Hematopoietic multipotent progenitor cell treated with erythropoietin and hydrocortisone succinate and interleukin-3 and kit ligand, for 17 days (in vitro differentiated cells): ENCODE measurements at places on chromosomes 5 and 9.

- DNase-seq, result no peak
These were observed 53.9 kb upstream of the TUT7 start for GRCh38 chr9:86408121-86408520.

DNA sequence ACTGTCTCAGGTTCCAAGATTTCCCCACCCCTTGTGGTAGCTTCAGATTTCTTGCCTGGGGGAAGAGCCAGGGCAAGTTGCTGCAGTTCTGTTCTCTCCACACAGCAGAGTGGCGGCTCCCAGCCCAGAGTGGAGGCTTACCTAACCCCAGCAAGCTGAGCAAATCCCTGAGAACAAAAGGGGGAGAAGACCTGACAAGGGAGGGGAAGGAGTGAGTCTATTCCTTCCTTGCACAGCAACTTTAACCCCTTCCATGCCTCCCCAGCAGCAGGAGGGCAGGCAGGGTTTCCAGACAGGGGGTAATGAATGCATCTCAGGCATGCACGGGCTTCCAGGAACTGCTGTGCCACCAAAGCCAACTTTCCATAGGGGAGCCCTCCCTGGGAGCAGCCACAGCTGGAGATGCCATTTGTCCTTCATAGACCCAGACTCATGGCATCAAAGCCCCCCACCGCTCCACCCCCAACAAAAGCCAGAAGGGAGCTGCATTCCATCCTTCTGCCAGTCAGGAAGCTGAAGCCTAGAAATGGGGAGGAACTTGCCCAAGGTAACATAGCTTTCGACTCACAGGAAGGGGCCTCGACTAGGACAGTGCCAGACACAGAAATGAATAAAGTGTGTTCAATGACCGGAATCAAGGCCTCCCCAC lies 28.8 kb upstream of the FAT2 start:
- no peak for DNase-seq

- no peak for DNase-seq
These were observed 102.6 kb downstream of the PDZD2 start for GRCh38 chr5:31741496-31741895.

DNA sequence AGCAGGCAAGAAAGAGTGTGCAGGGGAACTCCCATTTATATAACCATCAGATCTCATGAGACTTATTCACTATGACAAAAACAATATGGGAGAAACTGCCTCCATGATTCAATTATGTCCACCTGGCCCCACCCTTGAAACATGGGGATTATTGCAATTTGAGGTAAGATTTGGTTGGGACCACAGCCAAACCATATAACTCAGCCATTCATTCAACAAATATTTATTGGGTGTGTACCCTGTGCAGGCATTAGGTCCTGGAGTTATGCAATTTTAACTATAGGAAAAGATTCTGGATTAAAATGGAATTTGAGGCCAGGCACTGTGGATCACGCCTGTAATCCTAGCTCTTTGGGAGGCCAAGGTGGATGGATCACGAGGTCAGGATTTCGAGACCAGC lies 124.2 kb upstream of the GAS1 start:
- no peak for DNase-seq

DNA sequence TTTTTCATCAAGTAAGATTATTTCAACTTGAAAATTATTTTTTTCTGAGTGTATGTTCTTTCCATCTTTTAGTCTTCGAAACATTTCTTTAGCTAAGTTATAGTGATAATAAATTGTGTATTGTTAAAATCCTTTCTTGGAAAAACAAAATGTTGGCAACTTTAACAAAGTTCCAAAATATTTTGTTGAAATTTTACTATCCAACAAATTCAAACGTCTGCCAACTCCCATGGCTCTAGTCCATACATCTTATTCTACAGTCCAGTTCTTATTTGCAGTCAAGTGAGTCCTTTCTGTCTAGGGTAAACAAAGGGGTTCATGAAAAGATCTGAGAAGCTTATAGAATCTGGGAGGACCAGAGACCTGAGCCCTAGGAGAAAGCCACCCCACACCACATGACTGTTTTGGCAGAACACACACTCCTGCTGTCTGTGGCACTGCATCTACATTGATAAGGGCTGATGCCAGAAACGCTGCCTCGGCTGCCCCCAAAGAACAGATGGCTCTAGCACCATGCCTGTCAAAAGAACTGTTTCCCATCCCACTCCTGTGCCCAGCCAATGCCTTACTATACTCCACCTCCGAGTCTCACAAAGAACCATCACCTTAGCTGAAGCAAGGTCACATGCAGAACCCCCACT lies 47.5 kb downstream of the FEM1C start:
- peak; percentile 51 for DNase-seq

- DNase-seq, result no peak
These were observed 141.5 kb downstream of the RMI1 start for GRCh38 chr9:84121991-84122523.

- DNase-seq, result no peak
These were observed 4.6 kb downstream of the SLC35A4 start for GRCh38 chr5:140569197-140569596.

DNA sequence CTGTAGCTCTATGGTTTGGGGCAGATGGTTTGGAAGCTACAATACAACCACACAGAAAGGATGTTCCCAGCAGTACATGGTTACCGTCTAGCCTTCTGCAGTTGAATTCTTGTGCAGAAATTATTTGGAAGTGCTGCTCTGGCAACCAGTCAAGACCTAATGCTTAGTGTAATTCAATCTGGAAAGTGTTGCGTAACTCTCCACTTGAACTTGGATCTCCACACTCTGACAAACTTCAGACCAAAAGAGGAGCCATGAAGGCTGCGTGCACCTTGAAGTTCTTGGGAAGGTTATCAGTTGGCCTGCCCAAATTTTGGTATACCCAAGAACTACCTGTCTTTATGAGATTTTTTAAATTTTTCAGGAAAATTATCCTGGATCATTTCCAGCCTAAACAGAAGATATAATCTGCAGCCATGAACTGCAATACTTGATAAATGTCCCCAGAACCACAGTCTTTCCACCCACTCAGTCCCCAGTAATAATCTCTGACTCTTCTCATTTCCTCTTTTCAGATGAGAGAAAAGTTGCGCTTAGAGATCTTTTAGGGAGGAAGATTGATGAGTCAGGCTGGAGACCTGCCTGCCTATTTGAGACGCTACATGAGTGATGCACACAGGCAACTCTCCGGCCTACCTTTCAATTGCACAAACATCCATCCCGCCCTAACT lies 159.9 kb downstream of the FANCC start:
- DNase-seq, result no peak

- DNase-seq, result no peak
These were observed 1.3 kb upstream of the POU4F3 start for GRCh38 chr5:146337264-146337904.

DNA sequence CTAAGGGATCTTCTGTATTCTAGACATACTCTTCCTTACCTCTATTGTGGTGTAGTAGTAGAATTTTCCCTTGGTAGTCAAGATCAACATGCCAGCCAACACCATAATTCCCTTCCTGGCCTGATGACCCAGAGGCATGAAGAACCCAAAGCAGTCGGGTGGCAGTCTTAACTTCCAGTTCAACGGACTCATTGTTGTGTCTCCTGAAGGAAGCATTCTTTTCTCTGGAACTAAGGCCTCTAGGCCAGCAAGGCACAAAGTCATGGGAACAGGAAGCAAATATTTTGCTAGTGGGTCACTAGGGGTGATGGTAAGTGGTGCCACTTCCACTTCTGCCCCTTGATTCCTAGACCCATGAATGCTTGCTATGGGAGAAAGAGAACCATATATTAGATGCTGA lies 55.2 kb upstream of the DAPK1 start:
- DNase-seq, result no peak

DNA sequence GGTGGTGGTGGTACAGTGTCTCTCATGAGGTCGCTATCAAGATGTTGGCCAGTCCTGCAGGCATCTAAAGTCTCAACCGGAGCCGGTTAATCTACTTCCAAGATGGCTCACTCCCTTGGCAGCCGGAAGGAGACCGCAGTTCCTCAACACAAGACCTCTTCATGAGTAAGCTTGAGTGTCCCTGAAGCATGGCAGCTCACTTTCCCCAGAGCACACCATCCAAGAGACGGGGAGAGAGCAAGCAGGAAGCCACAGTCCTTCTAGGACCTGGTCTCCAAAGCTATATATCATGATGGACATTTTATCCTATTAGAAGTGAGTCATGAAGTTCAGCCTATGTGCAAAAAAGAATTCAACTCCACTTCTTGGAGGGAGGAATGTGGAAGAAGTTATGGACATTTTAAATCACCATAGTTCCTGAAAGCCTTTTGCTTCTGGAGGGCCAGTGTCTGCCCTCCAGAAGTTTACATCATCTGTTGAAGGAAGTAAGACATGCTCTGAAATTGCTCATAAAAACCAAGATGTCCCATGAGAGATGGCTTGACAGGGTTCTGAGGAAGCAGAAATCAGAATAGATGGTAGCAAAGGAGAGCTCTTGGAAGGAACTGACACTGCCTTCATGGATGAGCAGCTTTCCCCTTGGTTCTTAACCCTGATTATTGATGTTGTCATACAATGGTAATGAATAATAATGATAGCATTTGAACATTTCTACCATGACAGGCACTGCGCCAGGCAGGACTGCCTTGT lies 21.3 kb downstream of the GALNT10 start:
- no peak for DNase-seq

- no peak for DNase-seq
These were observed 24.9 kb downstream of the SYK start for GRCh38 chr9:90826326-90827020.

- DNase-seq, result peak; percentile 21
These were observed 29.9 kb downstream of the USP20 start for GRCh38 chr9:129864991-129865647.

- no peak for DNase-seq
These were observed 4.9 kb upstream of the JAK2 start for GRCh38 chr9:4980086-4980727.

DNA sequence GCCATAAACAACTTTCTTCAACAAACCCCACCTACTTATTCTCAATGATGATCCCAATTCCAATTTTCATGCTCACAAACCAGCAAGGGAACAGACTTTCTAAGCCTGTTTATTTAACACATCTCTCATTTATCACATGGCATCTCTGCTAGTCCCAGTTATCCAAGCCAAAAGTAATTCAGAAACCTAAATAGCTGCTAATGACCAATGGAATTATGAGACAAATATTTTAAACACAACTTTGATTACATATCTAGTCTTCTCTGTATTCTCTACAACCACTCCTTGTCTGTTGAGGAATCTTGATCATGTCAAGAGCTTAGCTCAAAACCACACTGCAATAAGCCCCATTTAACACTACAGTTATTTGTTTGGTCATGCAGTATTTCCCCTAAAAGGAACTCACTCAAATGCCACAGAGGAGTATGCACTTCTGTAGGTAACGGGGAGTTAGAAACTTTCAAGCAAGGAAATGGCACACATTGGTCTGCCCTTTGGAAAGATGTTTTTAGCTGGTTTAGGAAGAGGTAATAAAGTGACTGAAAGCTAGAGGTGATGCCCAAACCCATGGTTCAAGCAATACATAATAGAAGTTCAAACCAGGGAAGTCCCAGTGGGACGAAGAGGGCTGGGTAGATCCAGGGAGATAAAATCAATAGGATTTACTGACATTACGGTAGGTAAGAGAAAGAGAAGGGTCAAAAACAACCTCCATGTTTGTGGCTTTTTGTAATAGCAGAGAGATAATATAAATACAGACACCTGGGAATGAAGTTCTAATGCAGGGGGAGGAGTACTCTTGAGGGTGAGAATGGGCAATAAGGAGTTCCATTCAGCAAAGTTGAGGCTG lies 42.1 kb upstream of the HTR4 start:
- DNase-seq, result no peak

GRCh38 chr5:173201636-173202265 lies 33.3 kb downstream of the NKX2-5 start:
- DNase-seq, result no peak

- no peak for DNase-seq
These were observed 26.7 kb upstream of the ZBTB43 start for GRCh38 chr9:126778141-126778540.

- DNase-seq, result no peak
These were observed 7.4 kb downstream of the MEF2C start for GRCh38 chr5:88875341-88876234.

DNA sequence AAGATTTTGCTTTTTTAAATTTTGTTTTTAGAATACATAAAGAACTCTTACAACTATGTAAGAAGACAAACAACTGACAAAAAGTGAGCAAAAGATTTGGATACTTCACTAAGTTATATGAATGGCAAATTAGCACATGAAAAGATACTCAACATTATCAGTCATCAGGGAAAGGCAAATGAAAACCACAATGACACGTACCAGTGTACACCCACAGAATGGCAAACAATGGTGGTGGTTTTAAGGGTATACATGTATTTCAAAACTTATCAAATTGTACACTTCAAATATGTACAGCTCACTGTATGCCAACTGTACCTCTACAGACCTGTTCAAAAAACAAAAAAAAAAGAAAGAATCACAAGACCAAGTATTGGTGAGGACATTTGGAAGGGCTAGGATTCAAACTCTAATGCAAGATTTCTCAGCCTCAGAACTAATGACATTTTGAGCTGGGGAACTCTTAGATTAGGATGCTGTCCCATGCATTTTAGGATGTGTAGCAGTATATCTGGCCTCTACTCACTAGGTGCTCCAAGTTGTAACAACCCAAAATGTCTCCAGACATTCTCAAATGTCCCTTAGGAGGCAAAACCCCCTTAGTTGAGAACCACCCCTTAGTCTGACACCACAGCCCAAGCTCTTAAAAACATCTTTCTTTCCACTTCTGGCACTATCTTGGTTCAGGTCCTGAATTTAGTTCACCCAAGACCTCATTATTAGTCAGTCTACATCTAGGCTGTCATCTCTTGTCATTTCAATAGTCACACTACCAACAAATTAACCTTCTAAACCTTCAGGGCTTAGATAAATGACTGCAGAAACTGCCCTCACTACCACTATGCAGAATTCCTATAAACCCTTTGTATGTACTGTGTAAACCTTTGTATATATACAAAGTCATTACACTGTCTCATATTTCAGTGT lies 9.7 kb downstream of the SCAI start:
- no peak for DNase-seq

- DNase-seq, result no peak
These were observed 535.8 kb downstream of the CYLC2 start for GRCh38 chr9:103530934-103531333.

- no peak for DNase-seq
These were observed 44.6 kb upstream of the SEMA4D start for GRCh38 chr9:89542401-89543021.

DNA sequence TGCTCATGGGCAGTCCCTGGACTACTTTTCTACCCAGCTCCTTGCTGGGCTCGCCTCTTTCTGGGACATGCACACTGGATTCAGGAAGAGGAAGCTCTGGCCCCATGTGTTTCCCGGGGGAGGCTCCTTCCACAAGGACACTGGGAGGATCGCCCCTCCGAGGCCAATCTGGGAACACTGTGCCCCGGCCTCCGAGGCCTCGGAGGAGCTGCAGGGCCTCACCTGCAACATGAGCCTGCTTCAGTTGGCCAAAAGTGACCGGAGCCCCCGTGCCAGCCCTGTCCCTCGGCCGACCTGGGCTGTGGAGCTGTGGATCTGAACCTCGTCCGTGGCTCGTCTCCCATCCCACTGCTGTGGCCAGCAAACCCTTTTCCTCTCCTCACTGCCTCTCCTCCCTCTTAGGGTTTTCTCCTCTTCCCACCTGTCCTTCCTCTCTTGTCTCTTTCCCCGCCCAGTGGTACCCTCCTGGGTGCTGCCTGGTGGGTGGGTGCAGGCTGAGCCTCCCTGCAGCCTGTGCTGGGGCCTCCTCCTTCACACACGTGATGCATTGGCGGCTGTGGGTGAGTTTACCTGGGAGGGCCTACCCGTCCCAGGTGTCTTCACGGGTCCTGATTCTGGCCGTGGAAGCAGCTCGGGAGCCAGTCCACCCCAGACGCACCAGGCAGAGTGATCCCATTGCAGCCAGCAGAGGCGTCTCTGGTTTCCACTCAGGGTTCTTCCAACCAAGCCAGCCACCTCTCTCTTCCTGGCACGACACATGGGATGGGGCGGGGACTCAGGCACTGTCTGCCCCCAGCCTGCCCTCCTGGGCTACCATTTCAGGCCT lies 241.8 kb downstream of the CACNA1B start:
- DNase-seq, result no peak
